Heart left ventricle (tissue), 16 donors: ENCODE measurements at places on chromosomes 5 and 9. TPM values are rescaled to one million over a fixed set of nuclear protein-coding genes. Genes with fewer than 3 reads are reported as not detected.

The MARVELD2 gene
- polyA plus RNA-seq, result 0.27 TPM

The MYORG gene
- 1.3 TPM for polyA plus RNA-seq

The NUP188 gene
- 35.1 TPM for polyA plus RNA-seq

The ZNF474 gene
- polyA plus RNA-seq, result 0.03 TPM

The ANKRD20A1 gene
- 3.0 TPM for polyA plus RNA-seq

The SPOCK1 gene
- polyA plus RNA-seq, result 7.8 TPM
